ENCODE measurements at places on chromosomes 3 and 15.

GRCh38 chr15:90497912-90498311 lies 31.8 kb upstream of the CRTC3 start:
- DNase-seq, result no peak

DNA sequence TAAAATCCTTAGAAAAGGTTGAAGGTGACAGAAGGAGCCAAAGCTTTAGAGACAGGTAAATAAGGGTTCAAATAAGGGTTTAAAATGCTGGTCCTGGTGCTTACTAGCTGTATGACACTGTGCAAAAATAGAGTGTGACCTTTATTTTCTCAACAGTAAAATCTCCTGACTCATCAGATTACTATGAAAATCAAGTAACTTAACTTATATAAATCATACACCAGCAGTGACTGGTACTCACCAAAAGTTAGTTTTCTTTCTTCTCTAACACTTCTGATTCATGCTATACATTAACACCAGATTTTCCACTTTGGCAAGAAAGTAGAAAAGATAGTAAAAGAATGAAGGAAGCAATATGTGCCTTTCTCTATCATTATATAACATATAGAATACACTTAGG lies 205.9 kb upstream of the GBE1 start:
- peak; percentile 80 for DNase-seq

DNA sequence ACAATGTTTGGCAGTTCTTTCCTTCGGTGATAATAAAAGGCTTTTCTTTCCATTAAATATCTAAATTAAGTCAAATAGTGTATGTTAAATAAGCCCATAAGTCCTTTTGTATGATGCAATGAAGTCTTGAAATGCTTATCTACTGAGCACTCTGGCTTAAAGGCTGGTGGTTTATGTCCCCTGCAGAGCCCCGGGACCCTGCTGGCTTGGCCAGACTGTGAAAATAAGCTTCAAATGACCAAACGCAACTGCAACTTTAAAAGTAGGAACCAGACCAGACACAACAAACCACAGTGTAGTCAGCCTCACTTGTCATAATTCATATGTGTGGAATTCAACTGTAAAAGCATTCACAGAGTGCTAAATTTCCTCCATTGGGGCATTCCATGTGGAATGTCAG lies 72.5 kb downstream of the FOXP1 start:
- DNase-seq, result peak; percentile 99

- no peak for DNase-seq
These were observed 24.4 kb downstream of the MAGEF1 start for GRCh38 chr3:184687363-184688015.

DNA sequence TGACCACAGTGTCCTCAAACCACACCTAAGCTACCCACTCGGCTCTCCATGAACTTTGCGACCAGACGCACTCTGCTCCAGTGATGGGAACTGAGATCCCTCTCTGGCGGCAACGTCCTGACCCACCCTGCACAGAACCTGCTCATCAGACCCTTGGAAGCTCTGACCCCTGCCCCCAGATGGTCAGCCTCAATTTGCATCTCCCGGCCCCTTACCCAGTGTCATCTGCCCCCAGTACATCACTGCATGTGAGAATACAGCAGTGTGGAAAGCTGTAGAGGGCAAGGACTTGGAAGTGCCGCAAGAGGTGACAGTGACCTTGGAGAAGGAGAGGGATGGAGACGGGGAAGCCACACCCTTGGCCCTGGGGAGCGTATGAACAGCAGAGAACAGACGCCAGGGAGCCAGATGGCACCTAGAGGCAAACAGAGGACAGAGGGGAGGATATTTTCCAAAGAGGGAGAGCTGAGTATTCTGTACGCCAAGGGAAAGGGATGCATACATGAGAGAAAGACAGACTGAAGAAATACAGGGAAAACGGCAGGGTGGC lies 192.0 kb downstream of the XXYLT1 start:
- DNase-seq, result no peak

DNA sequence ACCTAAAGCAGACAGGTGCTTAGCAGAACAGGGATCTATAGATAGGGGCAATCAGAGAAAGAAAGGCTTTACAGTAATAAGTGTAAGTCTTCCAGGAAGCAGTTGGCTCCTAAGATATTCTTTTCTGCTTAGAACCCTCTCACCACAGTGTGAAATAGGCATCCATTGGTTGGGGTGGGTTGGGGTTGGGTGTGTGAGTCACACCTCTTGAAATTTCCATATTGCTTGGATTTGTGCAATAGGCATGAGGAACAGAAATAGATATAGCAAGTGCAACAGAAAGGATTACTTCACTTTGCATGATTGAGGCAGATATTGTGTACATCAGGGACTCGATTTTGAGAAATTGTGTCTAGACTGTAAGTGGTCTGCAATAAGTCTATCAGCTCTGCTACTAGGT lies 200.1 kb upstream of the GAP43 start:
- peak; percentile 12 for DNase-seq

DNA sequence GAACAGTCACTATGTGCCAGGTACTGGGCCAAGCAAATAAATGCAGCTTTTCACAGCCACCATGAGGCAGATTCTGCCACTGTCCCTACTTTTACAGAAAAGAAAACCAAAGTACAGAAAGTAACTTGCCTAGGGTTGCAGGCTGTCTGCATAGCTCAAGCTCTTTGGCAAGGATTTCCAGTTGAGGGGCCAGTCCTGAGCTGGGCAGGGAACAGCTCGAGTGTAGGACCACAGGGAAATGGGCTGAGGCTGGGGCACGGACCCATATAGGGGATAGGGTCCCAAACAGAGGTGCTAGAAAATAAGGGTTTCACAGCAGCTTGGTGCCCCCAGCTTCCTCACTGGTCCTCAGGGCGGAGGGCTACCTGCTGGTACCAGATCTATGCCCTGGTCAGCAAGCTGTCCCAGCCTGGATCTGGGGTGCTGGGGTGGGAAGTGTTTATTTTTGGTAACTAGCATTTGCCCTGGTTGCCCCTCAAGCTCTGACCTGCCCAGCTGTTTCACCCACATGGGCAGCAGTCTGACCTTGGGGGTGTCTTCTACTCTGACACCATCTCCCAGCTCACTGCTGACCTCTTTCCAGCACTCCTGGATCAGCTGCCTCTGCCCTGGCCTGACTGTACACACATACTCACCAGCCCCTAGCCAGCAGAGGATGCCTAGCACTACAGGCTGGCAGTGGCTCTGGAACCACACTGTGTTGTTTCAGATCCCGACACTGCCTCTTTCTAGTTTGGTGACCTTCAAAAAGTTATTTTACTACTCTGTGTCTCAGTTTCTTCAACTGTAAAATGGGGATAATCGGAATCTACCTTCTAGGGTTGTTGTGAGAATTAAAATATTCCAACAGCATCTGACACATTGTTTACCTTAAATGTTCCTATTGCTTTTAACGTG lies 16.2 kb downstream of the MRAS start:
- no peak for DNase-seq

- no peak for DNase-seq
These were observed 369 bp upstream of the SNX1 start for GRCh38 chr15:64095431-64095794.

- DNase-seq, result no peak
These were observed 57.7 kb upstream of the LARS2 start for GRCh38 chr3:45330510-45331295.

GRCh38 chr3:47766186-47766585 lies 15.5 kb downstream of the SMARCC1 start:
- DNase-seq, result no peak

DNA sequence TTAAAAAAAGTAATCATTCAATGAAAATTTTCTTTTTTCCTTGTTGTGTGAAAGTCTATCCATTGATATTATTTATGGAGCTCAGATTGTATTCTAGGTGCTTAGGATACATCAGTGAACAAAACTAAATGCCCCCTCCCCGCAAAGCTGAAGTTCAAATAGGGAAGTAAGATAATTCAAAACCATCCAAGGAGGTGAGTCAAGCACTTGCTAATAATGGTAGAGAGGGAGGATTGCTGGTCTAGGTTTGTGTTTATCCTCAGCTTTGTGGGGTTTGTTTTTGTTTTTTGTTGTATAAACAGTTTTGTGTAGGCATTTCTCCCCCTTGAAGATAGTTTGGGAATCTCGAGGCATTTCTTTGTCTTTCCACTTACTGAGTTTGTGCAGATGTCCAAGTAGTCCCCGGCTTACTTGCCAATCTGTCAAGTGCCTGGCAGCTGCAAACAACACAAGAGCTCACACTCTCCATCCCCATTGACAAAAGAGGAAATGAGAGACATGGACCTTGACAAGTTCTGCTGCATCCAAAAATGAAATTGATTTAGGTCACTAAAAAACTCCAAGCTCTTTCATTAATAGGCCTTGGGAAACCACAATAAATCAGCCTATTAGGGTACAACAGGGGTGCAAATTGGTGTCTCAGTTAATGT lies 575.8 kb upstream of the TBL1XR1 start:
- DNase-seq, result no peak

DNA sequence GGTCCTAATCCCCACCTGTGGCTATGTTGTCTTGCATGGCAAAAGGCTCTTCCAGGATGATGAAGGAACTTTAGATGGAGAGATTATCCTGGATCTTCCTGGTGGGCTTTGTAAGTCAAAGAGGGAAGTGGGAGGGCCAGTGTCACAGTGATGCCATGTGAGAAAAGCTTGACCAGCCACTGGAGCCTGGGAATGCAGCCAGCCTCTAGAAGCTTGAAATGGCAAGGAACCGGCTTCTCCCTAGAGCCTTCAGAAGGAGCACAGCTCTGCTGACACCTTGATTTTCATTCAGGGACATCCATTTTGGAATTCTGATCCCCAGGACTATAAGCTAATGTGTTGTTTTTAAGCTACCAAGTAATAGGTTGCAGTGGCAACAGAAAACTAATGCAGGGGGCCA lies 58.3 kb downstream of the CLEC3B start:
- DNase-seq, result no peak

DNA sequence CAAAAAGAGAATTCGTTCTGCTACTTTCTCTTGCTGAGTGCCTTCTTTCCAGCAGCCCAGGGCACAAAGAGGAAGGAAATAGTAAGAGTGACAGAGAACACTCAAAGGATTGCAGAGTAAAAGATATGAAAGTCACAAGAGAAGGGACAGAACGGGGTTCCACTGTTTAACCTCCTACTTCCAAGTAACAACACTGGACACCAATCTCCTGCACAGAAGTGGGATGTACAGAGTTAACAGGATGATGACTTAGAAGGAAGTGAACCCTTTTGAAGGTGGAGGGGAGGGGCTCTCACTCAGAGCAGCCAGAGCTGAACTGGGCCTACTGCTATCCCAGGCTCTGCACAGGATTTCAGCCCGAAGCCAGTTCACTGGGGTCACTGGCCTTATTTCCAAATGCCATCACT lies 130.1 kb upstream of the PRICKLE2 start:
- peak; percentile 58 for DNase-seq

DNA sequence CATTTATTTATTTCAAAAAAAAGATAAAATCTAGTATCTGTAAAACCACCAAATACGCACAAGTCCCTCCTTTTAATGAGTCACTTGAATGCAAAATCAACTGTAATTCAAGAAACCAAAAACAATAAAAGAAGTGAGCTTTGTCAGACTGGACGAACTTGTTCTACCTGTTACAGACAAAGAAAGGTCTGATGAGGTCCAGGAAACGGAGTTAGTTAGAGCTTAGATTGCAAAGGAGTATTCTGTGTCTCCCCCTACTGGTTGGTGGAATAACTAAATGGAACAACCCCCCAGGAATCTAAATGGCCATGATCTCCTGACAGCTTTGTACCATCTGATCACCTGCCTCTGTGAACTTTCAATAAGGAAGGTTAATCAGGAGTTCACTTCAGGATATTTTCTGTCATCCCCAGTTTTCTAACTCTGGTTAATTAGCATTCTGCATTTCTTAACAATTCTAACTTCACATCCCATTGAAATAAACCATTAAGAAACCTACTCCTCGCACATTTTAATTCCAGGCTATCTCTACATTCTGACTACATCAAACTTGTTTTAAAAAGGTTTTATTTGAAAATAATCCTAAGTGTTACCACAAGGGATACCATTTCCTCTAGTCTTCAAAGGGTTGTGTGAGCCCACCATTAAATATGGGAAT lies 333.0 kb upstream of the SATB1 start:
- DNase-seq, result peak; percentile 17

DNA sequence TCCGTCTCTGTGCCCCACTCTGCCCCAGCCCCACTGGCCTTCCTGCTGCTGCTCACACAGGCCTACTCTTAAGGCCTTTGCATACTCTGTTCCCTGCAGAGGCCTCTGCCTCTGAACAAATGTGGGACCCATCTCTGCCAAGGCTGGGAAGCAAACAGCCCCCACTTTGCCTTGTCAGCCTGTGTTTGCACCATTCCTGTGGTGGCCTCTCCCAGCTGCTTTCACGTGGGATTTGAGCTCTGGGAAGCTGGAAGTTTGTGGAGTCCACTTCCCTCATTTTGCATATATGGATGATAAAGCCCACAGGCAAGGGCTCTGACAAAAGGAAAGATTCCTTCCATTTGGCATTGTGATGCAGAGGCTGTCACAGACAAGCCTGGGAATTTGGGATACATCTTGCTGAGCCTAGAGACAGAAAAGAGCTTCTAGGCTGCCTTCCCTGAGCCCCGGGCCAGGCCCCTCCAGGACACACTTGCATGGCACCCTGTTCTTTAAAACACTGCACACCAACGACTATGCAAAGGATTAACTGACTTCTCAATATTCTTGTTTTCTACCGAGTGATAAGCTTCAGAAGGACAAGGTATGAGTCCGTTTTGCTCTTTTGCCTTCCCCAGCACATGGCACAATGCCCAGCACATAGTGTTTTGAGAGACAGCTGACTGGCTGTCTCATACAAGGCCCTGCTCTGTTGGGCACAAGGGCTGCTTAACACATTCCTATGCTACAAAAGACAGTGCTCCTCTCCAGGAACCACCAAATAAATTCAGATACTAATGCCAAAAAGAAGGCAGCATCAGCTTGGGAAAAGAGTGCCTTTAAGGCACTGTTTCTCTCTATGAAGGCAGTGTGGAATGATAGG lies 120.7 kb upstream of the TOPAZ1 start:
- peak; percentile 7 for DNase-seq

DNA sequence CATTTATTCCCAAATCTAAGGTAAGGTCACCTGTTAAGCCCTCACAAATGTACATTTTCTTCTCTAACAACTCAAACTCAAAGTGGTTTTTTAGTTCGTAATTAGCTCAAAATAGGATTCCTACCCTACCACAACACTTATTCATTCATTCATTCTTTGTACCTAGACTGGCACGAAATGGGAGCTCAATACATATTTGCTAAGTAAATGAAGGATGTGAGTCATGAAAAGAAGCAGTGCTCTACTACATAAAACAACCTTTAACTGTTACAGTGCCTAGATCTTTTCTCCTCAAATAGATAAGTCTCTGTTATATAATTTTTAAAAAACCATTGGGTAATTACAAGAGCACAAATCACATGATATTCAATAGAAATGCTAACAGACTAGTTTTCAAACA lies 13.1 kb downstream of the RSL24D1 start:
- DNase-seq, result no peak

DNA sequence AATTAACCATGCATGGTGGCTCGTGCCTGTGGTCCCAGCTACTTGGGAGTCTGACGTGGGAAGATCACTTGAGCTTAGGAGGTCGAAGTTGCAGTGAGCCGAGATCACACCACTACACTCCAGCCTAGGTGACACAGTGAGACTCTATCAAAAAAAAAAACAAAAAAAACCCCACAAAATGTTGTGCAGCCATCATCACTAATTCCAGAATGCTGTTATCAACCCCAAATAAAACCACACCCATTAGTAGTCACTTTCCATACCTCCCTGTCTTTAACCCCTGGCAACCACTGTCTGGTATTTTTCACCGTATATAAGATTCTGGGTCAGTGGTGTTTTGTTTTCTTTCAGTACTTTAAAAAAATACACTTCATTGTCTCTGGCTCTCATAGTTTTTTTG lies 16.6 kb downstream of the HMCES start:
- DNase-seq, result no peak

GRCh38 chr3:98957681-98958080 lies 56.2 kb upstream of the DCBLD2 start:
- DNase-seq, result no peak
